ENCODE measurements at places on chromosomes 4 and X.

DNA sequence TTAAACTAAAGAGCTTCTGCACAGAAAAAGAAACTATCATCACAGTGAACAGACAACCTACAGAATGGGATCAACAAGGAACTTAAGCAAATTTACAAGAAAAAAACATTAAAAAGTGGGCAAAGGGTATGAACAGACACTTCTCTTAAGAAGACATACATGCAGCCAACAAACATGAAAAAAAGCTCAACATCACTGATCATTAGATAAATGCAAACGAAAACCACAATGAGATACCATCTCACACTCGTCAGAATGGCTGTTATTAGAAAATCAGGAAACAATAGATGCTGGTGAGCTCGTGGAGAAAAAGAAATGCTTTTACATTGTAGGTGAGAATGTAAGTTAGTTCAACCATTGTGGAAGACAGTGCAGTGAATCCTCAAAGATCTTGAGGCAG is 27.8 kb downstream of the PAPSS1 start:
- ATAC-seq = no peak

GRCh38 chrX:68666580-68666979 is 19.1 kb downstream of the STARD8 start:
- no peak for ATAC-seq

DNA sequence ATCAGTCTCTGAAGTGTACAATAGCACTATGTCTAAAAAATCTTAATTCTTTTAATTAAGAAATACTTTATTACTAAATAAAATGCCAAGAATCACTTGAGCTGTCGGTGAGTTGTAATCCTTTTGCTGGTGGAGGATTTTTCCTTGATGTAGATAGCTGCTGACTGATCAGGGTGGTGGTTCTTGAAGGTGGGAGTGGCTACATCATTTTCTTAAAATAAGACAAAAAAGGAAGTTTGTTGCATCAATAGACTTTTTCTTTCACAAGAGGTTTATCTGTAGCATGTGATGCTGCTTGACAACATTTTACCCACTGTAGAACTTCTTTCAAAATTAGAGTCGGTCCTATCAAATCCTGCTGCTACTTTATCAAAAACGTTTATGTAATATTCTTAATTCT is 68.8 kb upstream of the ZC4H2 start:
- ATAC-seq = no peak

- no peak for ATAC-seq
Observed at GRCh38 chr4:55736605-55737183, 82.9 kb upstream of the EXOC1L start.

DNA sequence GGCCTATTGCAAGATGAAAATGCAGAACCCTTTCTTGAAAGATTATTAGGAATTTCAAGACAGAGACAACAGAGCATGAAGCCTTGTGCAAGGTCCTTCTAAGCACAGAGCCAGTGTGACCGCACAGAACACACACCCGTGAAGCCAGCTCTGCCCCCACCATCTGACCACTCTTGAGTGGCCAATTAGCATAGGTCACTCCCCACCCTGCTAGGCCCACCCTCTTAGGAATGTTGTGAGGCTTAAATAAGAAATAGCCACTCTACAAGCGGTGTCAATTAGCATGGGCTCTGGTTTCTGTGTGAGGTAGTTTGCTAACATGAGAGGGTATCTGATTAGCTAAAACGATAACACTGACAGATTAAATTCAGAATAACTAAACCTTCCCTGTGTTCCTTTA is 152.9 kb downstream of the PTTG2 start:
- ATAC-seq = no peak

DNA sequence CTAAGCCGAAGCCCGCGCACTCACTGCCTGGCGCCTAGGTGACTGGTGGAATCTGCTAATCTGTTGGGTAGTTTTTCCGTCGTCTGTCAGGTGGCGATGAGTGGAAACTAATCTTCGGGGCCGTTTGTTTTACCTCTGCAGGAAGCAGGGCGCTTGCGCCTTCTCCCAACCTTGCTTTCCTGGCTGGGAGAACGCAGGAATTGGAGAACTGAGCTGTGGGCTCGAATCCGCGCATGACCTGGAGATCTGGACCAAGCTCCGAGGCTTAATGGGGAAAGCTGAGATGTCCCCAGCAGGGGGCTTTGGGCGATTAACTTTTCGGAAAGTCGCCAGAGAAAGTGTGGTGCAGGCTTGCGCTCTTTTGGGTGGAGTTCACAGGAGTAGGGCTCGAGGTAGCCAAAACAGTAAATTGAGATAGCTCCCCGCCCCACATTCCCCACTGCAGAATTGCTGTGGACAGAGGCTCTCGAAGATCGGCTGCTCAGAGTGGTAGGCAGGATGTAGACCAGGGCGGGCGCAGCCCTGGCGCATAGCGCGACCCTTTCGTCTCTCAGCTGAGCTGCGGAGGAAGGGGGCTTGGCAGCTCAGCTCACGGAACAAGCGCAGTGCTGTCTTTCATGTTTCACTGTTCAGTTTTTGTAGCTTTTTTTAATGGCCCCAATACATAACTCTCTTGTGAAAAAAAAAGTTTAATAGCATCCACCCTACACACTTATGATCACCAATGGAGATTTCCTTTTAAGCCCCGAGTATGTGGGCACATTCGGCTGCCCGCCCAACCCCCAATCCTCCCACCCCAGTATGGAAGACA is 2.7 kb upstream of the FGF5 start:
- ATAC-seq = no peak

- peak; percentile 85 for ATAC-seq
Observed at GRCh38 chr4:76758996-76759395, 138.9 kb downstream of the SOWAHB start.

- ATAC-seq = no peak
Observed at GRCh38 chr4:183823434-183823833, 81.7 kb upstream of the STOX2 start.

- no peak for ATAC-seq
Observed at GRCh38 chr4:67546971-67547370, 1.7 kb upstream of the CENPC start.

DNA sequence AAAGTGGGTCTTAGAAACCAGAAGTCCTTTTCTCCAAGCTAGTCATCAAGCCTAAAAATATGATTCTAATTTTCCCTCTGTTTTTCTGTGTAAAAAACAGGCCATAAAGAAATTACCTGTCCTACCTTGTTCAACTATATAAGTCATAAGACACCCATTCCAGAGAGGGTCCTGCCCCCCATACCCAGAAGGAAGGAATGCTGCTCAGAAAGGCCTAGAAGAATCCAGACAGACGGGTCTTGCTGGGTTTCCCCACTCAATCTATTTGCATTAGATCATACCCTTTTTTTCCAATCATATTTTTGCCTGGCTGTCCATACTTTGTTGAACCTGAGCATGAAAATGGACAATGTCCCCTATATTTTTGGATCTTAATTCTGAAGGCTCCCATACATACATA is 16.3 kb upstream of the XAGE2 start:
- ATAC-seq = no peak

DNA sequence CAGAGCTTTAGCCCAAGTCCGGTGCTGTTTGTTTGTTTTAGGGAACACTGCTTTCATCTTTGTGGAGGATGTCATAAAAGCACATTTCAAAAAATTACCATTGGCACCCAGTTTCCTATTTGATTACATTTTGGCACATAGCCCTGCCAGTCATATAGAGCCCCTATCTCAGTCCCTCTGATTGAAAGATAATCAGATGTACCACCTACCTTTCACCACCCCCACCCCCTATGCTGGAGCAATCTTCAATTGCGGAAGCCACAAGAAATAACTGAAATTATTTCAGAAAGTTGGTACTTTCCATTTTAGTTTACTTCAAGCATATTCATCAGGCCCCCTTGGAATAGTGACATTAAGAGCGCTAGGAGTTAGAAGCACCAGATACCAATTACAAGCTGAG is 136.7 kb upstream of the RPL34 start:
- no peak for ATAC-seq

- ATAC-seq = no peak
Observed at GRCh38 chrX:148567229-148567628, 66.8 kb downstream of the AFF2 start.

DNA sequence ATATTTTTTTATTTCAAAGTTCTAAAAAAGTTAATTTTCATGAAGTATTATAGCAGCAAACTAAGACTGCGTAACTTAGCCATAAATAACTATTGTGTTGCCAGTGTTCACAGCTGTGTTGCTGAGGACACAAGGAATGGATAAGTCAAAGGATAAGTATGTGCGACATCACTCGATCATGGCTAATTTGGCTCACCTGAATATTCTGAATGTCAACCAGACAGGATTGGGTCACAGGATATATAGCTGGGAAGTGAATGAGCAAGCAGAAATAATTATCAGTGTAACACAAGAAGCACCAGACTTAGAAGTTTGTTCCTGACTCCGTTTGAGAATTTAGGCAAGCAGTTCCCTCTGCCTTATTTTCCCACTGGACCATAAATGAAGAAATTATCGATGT is 33.9 kb downstream of the PRDM8 start:
- no peak for ATAC-seq

DNA sequence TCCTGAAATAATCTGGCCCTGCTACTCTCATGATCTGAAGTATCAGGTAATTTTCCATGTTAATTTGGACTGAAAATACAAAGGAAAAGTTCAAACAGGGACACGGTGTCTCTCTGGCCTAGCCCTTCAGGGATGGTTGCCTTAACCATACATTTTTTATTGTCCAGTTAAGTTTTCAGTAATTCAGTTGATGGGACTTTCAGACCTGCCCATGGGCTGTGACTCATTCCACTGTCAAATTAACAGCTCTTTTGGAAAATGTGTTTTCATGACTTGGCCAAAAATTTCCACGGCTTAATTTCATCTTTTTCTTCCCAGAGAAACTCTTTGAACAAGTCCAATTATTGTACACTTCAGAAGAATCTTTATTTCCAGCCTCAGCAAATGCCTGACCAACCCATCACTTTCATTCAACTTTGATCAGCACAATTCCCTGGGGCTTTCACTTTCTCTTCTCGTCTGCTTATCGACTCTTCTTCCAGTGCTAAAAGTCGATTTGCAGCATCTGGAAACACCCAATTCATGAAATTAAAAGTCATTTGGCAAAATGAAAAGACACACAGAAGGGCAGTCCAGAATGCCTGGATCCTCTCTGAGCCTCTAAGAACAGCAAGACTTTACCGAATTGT is 293.9 kb downstream of the RAB28 start:
- ATAC-seq = no peak

DNA sequence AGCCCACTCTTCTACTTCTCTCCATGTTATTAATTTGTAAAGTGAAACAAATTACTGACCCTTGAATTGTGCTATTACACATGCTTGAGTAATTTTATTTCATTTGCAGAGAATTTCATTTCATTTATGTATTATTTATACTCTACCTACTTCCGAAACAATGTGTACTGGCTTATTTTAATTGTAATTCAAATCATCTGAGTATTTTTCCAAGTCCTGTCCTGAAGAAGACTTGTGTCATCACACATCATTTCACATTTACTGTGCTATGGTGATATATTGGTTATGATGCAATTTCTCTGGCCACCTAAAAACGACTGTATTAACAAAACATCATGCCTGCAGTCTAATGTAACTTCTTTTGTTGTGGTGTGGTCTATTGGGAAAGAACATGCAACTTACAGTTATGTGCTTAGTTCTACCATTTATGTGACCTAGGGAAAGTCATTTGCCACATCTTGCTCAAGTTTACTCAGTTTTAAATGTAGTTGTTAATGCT is 384.5 kb downstream of the RPA4 start:
- no peak for ATAC-seq

DNA sequence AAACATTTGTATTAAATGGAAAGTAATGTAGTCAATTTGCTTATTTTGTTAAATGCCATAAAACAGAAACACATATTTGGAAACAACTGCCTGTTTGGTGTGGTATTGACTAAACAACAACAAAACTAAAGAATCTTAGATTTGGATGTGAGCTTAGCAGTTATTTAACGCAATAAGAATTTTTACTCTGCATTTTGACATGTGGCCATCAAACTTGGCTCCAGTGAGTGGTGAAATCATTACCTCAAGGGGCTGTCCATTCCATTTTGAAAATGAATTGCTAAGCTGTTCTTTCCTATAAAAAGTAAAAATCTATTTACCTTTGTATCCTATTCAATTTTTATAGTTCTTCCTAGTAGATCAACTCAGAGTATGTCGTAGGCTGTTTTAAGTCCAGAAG is 84.2 kb downstream of the DKK2 start:
- ATAC-seq = no peak

- no peak for ATAC-seq
Observed at GRCh38 chr4:186105647-186106321, 1.3 kb downstream of the FAM149A start.

DNA sequence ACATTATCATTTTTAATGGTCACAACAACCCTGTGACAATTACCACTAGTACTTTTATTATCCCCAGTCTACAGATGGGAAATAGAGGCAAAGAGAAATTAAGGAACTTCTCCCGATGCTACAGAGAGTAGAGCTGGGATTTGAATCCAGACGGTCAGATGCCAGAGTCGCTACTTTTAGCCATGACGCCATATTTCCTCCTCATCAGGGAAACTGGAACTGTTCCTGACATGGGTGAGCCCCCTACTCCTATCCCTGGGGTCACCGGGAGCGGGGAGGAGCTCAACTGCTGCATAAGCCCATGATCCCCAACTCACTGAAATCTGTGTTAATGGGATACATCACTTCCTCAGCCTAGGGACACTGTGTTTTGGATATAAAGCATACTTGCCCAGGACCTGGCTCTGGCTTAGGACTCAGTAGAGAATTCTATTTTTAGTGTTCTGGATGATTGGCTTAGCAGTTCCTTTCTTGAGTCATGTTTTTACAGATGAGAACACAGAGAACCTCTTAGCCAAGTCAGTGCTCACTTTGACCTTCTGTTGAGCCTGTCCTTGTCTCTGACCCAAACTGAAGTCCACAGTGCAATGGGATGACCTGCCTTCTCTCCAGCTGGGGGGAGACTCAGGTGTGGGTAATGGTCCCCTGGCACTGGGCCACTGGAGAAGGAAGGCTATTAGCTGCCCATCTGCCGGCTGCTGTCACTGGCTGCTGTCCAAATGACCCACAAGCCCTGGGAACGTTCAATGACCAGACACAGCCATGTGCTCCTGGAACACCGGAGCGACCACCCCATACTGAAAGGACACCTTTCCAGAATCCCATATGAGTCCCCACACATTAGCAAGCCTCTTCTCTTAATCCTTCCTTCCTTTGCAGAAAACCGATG is 90.8 kb upstream of the SHISA3 start:
- no peak for ATAC-seq

DNA sequence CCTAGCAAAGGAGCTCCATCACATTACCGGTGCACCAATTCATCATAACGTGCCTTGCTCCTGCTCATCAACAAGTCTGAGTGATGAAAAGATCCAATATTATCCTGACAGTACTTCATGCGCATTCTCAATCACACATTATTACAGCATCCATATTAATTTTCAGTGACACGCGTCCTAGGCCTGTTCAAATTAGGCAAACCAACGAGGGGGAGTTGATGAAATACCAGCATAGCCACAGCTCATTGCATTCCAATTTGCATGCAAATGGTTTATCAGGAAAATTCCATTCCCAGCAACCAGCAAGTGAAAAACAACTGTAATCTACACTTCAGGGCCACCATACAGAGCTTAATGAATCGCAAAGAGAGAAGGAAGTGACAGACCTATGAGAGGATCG is 236.9 kb downstream of the DCLK2 start:
- no peak for ATAC-seq

Measured in activated T-helper 17 cell treated with anti-CD3 and anti-CD28 coated beads, Interleukin-2, amount 50 U/mL, for 72 hours (primary cell).